ENCODE measurements at places on chromosomes 5 and 9.
A peak's percentile ranks its signal among the peaks of the same experiment; 100 is the strongest.

GRCh38 chr9:10703139-10703538 is 90.3 kb upstream of the PTPRD start:
- no peak for DNase-seq

DNA sequence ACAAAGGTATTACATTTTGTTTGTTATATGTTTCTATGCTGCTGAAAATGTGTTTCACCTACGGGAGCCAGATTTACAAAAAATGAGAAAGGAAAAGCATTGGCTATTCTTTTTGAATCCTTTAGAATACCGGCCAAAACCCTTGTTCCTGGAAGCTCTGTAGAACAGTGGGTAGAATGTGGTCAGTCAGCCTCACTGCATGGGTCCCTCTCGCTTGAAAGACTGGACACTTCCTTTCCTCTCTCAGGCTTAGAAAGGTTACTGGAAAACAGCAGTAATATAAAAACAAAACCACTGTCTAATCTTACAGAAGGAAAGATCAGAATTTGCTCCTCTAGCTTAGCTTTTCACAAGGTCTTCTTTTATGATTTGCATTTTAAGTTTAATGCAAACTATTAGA is 45.1 kb downstream of the OSTF1 start:
- DNase-seq: no peak

DNA sequence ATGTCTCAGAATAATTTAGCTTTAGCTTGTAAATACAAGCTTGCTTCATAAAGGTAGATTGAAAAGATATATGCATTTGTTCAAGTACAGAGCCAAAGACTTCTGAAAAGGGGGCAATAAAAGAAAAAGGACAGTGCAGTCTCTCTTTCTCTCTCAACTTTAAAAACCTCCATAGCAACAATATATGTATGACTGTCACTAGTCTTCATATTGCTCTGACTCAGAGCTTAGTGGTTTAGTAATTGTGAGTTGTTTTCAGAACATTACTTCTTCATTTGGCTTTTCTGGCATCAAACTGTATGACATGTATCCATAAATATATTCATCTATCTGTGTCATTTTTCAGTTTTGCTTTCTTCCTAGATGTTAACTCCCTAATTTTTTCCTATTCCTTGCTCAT is 194.6 kb upstream of the KIF2A start:
- DNase-seq: no peak

GRCh38 chr5:11182441-11183080 is 421.5 kb upstream of the DAP start:
- peak; percentile 5 for DNase-seq

GRCh38 chr9:129383561-129384490 is 205.8 kb upstream of the IER5L start:
- DNase-seq: peak; percentile 91

GRCh38 chr9:3912280-3912679 is 386.5 kb upstream of the RFX3 start:
- DNase-seq: no peak

DNA sequence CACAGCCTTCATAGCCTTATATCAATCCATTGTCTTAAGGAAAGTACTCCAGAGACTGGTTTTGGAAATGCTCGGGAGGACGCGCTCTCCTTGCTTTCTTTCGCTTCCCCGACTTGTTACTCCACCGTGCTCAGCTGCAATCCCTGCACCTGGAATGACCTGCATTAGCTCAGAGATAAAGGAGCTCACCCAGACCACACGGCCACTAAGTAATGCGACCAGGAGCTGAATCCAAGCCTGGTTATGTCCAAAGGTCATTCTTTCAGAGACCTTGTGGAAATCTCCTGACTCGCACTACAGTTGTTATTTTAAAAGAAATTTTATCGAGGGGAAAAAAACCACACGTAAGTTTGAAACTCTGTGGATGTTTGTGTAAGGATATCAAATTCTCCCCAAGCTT is 135.3 kb upstream of the DPYSL3 start:
- DNase-seq: no peak

GRCh38 chr9:76732341-76732958 is 31.8 kb upstream of the PCA3 start:
- DNase-seq: no peak

- DNase-seq: peak; percentile 71
Observed at GRCh38 chr9:133160742-133161546, 2.8 kb downstream of the GBGT1 start.

- DNase-seq: no peak
Observed at GRCh38 chr9:86021166-86021565, 78.2 kb downstream of the GOLM1 start.

DNA sequence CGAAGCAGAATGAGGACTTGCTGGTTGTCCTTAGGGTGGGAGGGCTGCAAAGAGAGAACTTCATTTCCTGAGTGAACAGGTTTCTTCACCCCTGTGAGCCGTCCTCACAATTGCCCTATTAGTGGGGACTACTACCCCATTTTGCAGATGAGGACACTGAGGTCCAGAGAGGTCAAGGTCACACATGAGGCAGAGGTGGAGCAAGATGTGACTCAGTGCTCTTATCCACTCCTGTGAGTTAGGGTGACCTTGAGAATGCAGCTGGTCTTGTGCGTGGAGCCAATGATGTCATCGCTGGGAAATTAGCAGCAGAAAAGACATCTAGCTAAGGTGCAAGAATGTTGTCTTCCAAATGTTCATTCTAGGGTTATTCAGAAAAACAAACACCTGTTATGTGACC is 26.9 kb downstream of the GPRIN1 start:
- DNase-seq: no peak

DNA sequence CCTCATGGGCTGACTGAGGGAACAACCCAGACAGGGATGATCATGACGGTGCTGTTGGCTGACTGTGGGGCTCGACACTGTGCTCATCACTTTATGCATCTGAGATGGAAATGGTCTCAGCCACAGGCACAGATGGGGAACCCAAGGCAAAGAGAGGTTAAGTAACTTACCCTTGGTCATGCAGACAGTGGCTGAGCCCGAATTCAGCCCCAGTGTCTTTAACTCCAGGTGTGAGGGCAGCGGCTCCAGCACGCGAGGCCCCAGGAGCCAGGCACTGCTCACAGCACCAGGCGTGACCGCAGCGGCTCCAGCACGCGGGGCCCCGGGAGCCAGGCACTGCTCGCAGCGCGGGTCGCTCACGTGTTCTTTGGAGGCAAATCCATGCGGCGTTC is 45.3 kb upstream of the FCN1 start:
- DNase-seq: peak; percentile 60

- DNase-seq: no peak
Observed at GRCh38 chr5:2133080-2133479, 250.4 kb upstream of the IRX4 start.

- DNase-seq: no peak
Observed at GRCh38 chr9:38029915-38030638, 39.0 kb downstream of the SHB start.

GRCh38 chr5:161311146-161311708 is 235.3 kb downstream of the GABRB2 start:
- no peak for DNase-seq

DNA sequence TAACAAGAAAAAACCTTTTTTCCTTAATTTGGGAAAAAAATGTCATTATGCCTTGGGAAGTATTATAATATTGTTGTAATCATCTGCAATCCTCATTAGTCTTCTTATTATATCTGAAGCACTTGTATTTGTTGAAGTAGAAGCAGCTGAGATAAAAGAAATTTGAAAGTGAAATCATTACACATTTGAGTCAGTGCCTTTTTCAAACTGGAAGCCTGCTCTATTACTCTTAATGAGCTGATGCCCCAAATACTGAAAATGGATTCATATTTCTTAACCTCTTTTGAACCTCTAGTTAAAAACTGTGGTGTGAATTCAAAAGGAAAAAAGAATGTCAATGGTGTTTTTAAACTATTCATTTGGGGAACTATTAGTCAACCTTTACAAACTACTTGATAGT is 1027.7 kb downstream of the NR2F1-AS1 start:
- no peak for DNase-seq

DNA sequence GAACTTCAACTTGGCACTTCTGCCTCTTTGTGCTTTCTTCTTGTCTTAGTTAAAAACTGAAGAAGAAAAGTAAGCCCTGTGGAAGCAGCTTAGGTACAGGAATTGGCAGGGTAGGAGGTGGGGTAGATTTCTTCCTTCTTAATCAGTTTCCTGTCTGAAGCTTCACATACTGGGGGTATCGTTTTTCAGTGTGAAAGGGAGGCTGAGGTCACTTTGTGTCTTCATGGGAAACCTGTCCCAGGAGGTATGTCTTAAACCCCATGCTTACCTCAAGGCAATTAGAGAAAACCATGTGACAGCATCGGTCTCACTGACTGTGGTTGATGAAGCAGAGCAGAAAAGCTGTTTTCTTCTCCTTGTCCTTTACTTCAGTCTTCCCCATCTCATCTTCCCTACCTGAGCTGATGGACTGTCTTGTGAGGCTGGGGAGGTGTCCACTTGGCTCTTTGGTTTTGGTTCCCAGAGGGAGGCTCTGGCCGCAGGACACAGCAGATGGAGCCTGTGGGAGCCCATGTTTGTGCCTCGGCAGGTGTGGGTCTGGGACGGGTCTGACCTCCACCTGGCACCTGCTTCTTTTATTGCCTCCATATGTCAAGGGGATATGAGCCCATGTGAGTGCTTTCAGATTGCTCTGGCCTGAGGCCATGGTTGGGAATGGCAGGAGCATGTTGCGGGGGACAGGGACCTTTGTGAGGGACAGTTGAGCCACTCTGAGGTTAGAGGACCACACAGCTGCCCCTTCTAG is 47.0 kb downstream of the SH3GL2 start:
- DNase-seq: no peak

DNA sequence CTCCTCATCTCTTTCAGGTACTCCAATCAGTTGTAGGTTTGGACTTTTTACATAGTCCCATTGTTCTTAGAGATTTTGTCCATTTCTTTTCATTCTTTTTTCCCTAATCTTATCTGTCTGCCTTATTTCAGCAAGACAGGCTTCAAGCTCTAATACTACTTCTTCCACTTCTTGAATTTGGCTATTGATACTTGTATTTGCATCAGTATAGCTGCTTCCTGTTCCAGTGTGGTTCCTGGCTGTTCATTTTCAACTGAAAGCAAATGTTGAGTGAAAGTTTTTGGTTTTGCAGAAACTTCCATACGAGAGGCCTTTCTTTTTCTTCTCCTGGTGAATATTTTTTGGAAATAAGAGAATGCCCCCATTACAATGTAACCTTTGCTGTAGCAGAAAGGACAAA is 12.0 kb upstream of the IFNA1 start:
- DNase-seq: no peak

DNA sequence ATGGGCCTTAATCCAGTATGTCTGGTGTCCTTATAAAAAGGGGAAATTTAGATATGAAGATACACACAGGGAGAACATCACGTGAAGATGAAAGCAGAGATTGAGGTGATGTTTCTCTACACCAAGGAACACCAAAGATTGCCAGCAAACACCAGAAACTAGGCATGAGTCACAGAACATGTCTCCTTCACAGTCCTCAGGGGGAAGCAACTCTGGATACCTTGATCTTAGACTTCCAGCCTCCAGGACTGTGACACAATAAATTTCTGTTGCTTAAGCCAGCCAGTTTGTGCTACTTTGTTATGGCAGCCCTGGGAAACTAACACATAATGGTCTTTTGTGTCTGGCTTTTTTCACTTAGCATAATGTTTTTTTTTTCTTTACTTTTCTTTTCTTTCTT is 41.2 kb upstream of the STRBP start:
- DNase-seq: no peak

GRCh38 chr5:53937467-53937866 is 372.9 kb downstream of the ARL15 start:
- DNase-seq: no peak

DNA sequence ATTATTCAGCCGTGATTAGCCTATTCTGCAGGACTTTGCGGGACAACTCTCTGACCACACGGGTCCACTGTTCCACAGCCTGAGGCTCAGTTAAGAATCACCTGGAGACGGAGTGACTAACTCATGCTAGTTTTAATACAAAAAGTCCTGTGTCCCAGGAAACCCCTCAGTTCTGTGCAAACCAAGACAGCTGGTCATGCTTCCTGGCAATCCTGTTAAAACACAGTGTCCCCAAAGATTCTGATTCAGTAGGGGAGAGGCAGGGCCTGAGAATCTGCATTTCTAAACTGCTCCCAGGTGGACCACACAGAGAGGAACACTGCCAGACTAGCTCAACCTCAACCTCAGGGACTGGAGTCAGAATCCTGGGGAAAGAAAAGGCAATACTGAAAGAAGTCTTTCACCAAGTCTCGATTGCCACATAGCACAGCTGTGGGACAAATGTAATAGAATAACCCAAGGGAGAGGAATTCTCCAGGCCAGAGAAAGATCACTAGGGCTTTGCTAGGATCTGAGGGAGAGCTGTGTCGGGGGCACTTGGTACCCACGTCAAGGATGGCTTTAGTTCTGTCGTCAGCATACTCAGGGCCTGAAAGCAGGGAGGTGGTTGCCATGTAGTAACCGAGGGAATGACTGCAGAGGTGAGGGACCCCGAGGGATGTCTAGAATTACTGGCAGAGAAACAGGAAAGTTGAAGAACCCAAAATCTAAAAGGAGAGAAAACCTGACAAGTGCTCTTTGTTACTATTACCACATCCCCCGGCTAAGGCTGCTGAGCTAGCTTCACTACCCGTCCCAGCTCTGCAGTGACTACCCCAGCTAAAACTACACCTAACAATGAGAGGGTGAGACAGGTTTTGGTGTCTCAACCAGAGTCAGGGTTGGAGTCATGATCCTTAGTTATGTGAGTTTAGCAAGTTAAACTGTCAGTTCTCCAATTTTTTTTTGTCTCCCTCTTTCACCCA is 8.6 kb downstream of the SUSD1 start:
- no peak for DNase-seq

DNA sequence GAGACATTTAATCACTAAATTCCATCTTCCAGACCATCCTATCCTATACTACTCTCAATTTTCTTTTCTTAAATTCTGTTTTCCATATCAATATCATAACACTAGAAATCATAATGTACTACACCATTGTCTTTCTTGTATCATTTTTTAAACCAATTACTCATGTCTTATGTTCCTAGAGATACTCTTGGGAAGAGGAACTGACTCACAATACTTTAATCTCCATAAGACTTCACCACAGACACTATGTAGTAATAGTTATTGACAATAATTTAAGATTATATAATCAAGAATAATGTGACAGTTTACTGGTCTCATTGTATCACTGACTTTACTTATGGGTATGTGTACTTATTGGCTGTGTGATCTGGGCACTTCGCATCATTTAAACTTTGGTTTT is 43.8 kb downstream of the PCDHGC5 start:
- no peak for DNase-seq

GRCh38 chr9:98983295-98984268 is 39.9 kb downstream of the COL15A1 start:
- DNase-seq: no peak

DNA sequence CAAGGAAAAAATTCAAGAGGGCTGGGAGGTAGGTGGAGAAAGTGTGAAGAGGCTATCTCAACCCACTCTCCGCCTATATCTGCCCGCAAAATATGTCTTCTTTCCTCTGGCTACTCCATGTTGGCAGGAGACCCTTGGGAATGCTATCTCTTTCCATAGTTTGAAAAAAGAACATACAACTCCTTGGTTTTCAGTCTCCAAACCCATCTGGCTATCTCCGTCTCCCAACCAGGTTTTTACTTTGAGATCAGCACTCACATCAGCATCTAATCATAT is 109.9 kb upstream of the IFNE start:
- DNase-seq: no peak
